ENCODE measurements at places on chromosomes 2 and 18. TPM values are rescaled to one million over a fixed set of nuclear protein-coding genes. Genes with fewer than 3 reads are reported as not detected.
A peak's percentile ranks its signal among the peaks of the same experiment; 100 is the strongest.

DNA sequence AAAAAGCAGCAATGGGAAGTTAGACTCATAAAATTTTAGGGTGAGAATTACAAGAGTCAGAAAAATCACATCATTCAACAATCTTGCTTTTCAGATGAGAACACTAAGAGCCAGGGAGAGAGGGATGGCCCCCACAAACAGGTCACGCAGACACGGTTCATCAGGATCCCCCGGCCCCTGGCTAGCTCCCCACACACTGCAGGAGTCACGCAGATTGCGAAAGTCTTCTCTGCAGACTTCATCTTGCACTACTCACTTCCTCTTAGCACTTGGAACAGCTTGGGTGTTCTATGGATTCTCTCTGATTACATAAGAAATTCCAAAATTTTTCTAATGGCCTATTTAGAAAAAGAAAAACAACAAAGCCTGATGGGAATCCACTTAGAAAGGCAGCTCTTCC lies 21.6 kb upstream of the SULT1C2 start:
- DNase-seq, result no peak

RESP18 gene
- polyA plus RNA-seq, result not detected

SCYGR4 gene
- polyA plus RNA-seq, result not detected

- DNase-seq, result peak; percentile 80
Measured at GRCh38 chr2:68121873-68122679, 35.6 kb upstream of the PNO1 start.

DNA sequence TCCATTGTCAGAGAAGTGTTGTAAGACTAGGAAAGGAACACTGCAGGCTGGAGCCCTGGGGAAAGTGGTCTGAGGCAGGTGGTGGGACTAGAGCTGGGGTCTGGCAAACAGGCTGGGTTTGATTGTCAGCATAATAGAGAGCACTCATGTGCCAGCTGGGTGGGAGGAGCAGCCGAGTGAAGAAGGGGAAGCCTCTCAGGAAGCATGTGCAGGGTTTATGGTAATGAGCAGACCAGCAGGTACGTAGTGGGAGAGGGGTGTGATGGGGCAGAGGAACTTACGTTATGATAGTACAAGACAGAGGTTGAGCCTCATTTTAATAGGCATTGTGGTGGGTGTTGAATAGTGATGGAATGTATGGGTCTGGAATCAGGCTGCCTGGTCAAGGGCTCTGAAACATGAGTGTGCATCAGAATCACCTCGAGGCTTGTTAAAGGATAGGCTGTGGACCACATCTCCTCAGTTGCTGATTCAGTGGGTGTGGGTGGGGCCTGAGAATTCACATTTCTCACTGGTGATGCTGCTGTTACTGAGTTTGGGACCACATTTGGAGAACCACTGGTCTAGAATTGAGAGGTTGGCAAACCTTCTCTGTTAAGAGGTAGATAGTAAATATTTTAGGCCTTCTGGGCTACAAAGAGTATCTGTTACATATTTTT lies 1.7 kb upstream of the MGAT5 start:
- DNase-seq, result no peak

DNA sequence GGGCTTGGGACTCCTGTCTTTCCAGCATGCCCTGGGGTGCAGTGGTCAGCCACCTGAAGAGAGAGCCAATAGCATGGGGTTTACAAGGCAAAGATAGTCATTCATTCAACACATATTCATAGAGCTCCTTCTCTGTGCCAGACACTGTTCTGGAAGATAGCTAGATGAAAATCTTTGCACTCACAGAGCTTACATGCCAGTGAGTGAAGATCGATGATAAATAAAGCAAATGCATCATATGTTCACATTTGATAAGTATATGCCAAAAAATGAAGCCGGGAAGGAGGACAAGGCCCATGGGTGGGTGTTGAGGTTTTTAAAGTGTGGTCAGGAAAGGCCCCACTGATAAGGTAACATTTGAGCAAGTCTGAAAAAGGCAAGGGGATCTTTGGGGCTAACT lies 130.8 kb upstream of the CDCA7 start:
- no peak for DNase-seq

CDH20 gene
- 3.6 TPM for polyA plus RNA-seq

CCBE1 gene
- 28.0 TPM for polyA plus RNA-seq

DNA sequence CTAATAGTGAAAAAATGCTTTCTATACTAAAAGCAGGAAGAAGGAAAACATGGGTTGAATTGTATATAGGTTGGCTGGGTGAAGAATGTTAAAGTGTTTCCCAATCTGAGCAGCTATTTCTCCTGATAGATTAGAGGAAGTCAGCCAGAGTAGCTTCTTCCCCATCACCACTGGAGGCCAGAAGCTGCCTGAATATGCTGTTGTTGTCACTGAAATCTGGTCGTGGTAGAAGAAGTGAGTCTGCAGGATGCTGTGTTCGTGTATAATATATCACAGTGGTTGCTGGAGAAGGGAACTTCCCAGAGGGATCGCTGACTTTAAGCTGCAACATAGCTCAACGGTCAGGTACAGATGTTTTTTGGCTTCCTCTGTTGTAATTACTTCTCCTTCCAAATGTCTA lies 247.5 kb upstream of the LRATD1 start:
- DNase-seq, result no peak

GRCh38 chr2:235952714-235953113 lies 215.5 kb downstream of the GBX2 start:
- DNase-seq, result no peak

SEPTIN10 gene
- polyA plus RNA-seq, result 111 TPM

PAIP2B gene
- 18.9 TPM for polyA plus RNA-seq

ANKRD29 gene
- polyA plus RNA-seq, result 0.72 TPM

RTKN gene
- 89.3 TPM for polyA plus RNA-seq

VAMP8 gene
- 94.9 TPM for polyA plus RNA-seq

C2orf72 gene
- 3.3 TPM for polyA plus RNA-seq

- DNase-seq, result no peak
Measured at GRCh38 chr2:234550056-234550455, 53.2 kb upstream of the ARL4C start.

TEKT4 gene
- polyA plus RNA-seq, result not detected

DNA sequence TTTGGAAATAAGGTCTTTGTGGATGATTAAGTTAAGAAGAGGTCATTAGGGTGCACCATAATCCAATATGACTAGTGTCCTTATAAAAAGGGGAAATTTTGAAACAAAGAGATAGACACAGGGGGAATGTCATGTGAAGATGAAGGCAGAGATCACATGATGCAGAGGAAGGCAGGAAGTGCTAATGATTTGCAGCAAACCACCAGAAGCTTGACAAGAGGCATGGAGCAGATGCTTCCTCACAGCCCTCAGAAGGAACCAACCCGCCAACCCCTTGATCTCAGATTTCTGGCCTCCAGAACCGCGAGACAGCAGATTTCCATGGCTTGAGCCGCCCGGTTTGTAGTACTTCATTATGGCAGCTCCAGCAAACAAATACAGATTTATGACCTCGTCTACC lies 17.4 kb upstream of the SMARCAL1 start:
- DNase-seq, result no peak

- no peak for DNase-seq
Measured at GRCh38 chr18:23737578-23737977, 48.3 kb downstream of the LAMA3 start.

- DNase-seq, result no peak
Measured at GRCh38 chr18:13809043-13809430, 14.9 kb upstream of the MC5R start.

DNA sequence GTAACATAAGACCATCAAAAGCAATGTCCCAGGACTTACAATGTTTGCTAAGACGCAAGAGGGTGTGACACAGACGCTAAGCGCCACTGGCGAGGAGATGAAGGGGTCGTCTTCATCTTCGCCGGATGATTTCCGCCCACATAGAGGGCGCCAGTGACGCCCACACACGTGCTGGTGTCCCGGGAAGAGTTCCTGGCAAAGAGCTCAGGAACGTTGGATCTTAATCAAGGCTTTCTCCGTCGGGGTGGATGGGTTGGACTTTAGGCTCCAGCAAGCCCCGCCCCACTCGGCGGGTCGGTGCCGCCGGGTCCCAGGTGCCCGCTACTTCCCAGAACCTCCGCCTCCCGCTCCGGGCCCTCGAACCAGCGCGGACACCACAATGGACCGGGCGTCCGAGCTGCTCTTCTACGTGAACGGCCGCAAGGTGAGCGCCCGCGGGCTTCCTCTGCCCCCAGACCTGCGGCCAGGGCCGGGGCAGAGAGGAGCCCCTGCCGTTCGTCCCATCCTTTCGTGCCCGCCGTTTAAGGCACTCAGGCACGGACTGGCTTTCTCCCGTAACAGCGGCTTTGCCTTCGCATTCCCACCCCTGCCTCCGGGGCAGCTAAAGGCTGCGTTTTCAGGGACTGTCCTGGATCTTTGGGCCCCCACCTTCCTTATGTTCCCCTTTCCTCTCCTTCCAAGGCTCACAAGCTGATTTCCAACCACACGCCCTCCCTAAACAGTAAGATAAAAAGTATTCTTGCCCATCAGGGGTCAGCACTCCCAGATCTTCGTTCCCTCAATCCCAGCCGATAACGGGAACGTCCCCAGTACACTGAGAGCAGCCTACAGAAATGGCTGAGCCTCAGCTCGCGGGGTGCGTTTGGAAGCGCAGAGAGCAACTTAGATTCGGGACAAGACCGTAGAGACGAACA lies at the start of gene AOX1:
Gene AOX1 (plus strand): TSS at position 285 of the 914 bp plus-strand sequence. CDS start 95 bp downstream, at position 380.
- no peak for DNase-seq

GRCh38 chr2:28544922-28545589 lies 49.2 kb downstream of the PLB1 start:
- no peak for DNase-seq

ZNF804A gene
- 1.2 TPM for polyA plus RNA-seq

- DNase-seq, result no peak
Measured at GRCh38 chr2:71950256-71951082, 197.2 kb downstream of the CYP26B1 start.

GRCh38 chr2:131115752-131116151 lies 10.6 kb downstream of the PLEKHB2 start:
- DNase-seq, result no peak
